ENCODE measurements at places on chromosomes 13 and 19.

- DNase-seq: no peak
These were observed 20.5 kb downstream of the ATP4B start for GRCh38 chr13:113637262-113638160.

GRCh38 chr13:41909506-41909905, 51.4 kb downstream of the VWA8 start:
- no peak for DNase-seq

GRCh38 chr13:27349458-27349857, 75.0 kb upstream of the GTF3A start:
- DNase-seq: no peak

DNA sequence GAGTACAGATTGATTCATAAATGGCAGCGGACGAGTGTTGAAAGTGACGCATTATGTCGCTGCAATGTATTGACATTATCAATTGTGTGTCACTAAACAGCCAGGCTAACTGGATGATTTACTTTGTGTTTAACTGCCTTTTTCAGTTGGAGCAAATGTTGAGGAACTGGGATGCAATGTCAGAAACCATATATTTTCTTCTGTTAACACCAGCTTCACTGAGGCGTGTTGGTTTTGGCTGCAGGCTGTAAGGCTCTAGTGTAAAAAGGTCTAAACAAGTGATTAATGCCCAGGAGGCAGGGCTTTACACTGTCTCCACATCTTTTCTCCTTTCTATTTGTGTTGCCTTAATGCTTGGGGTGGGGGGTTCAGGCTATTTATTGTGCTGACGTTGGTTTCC, 80.1 kb downstream of the GGACT start:
- DNase-seq: no peak

DNA sequence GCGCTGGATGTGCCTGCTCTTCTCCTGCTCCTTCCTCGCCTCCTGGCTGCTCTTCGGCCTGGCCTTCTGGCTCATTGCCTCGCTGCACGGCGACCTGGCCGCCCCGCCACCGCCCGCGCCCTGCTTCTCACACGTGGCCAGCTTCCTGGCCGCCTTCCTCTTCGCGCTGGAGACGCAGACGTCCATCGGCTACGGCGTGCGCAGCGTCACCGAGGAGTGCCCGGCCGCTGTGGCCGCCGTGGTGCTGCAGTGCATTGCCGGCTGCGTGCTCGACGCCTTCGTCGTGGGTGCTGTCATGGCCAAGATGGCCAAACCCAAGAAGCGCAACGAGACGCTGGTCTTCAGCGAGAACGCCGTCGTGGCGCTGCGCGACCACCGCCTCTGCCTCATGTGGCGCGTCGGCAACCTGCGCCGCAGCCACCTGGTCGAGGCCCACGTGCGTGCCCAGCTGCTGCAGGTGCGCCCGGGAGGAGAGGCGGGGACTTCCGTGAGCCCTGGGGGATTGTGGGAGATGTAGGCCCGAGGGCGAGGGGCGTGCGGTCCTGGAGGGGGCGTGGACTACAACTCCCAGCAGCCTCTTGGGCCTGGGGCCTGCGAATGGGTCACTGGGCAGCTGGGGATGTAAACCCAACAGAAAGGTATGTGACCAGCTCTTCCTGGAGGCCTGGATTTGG, 6.7 kb downstream of the KCNJ14 start:
- no peak for DNase-seq

GRCh38 chr13:46846726-46847125, 49.8 kb upstream of the ESD start:
- no peak for DNase-seq

- DNase-seq: no peak
These were observed 38.8 kb upstream of the GPI start for GRCh38 chr19:34325981-34326787.
